ENCODE measurements at places on chromosomes 3 and 15.

GRCh38 chr3:43785551-43785950 lies 94.8 kb downstream of the ABHD5 start:
- DNase-seq = no peak

- no peak for DNase-seq
Measured at GRCh38 chr3:85781806-85782205, 823.0 kb downstream of the CADM2 start.

DNA sequence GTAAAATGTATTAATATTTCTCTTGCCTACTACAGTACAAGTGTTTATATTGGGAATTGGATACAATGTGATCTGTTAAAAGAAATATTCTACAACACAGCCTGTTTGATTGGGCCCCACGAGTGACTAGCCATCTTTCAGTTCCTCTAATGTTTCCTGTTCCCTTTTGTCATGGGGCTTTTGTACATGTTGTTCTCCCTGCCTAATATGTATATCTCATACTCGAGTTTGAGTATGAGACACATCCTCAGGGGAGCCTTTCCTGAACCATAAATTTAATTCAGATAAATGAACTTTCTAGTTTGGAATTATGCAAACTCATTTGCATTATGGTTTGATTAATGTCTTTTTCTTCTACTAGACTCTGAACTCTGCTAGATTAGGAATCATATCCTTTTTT lies 65.5 kb downstream of the MEF2A start:
- no peak for DNase-seq

DNA sequence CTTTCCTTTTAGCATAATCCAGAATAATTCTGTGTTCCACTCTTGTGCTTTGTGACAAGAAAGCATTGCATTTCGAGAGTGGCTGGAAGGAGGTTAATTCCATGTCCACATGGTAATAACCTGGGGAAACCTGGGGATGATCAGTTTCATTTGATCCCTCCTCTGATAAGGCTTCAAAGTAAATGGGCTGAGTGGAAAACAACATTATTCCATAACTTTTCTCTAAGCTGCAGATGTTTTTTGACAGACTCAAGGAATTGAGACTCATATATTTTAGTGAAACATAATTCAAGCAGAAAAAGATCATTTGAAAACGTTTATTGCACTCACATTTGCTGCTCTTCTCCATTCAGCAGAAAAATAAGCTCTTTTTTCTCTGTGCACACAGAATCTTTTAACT lies 44.6 kb downstream of the ROBO2 start:
- no peak for DNase-seq

DNA sequence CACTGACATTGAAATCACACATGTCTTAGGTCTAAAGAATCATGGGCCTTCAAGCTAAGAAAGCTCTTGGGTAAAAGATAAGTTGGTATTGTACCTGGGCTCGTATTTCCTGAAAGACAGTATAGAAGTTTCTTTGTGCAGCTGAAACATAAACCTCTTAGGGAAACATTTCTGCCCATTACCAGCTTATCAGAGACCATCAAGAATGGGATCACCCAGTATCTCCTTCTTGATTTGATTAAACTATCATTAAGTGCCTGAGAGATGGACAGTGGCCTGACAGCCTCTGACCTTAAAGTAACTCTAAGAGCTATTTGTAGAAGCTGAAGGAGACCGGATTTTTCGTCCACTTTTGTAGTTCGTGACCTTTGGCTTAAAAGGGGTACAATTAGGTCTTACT lies 265.3 kb downstream of the ERC2 start:
- DNase-seq = no peak

DNA sequence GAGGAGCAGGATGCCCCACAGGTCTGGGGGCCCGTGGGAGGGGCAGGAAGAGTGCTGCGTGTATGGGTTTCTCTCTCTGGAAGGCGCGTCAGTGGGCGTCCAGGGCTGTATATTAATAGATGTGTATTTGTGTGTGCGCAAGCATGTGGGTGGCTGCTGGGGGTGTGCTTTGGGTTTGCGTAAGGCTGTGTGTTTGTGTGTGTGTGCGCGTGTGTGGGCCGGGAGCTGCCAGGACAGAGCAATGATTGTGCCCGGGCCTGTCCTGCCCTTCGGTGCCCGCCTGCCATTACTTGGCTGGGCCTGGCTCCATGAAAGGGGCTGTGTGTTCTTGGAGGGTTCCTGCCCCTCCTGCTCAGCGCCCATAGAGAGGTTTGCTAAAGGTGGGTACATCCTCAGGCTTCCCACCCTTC lies 16.3 kb downstream of the CSPG4 start:
- DNase-seq = no peak

DNA sequence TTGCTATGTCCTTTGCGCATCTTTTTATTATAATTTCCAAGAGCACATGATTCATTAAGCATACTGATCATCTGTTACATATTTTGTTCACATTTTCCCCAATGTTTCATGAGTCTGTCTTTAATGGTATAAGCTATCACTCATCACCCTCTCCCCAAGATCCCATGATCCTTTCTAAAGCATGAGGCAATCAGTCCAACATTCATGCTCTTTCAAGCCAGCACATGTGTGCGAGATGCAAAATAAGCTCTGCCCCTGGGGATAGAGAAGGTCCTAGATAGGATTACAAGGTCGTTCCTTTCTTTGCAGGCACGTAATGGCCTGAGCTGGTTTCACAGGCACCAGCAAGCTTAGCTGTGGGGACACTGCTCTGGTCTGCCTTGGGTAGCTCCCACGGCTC lies 32.2 kb upstream of the B3GNT5 start:
- no peak for DNase-seq

GRCh38 chr15:71249986-71250385 lies 134.7 kb downstream of the THSD4 start:
- no peak for DNase-seq

DNA sequence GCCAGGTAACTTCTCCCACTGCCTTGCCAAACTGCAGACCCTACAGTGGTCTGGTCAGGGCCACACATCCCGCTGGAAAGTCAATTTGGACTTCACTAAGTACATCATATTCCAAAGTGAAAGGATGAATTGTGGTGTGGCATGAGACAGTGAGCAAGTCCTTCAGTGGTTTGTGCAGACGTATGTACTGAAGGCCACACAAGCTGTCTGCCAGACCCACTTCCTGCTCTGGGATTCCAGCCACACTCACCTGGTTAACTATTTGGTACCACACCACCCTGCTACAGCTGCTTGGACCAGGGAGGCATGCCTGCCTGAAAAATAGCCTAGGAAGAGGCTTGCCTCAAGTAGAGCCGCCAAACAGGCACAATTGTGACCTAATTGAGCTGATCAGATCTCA lies 94.1 kb upstream of the STRIT1 start:
- DNase-seq = no peak

GRCh38 chr15:57354436-57355123 lies 21.7 kb upstream of the CGNL1 start:
- DNase-seq = no peak

- no peak for DNase-seq
Measured at GRCh38 chr3:122409446-122409845, 6.4 kb downstream of the WDR5B start.

- no peak for DNase-seq
Measured at GRCh38 chr3:39106281-39106811, 1.1 kb downstream of the GORASP1 start.

DNA sequence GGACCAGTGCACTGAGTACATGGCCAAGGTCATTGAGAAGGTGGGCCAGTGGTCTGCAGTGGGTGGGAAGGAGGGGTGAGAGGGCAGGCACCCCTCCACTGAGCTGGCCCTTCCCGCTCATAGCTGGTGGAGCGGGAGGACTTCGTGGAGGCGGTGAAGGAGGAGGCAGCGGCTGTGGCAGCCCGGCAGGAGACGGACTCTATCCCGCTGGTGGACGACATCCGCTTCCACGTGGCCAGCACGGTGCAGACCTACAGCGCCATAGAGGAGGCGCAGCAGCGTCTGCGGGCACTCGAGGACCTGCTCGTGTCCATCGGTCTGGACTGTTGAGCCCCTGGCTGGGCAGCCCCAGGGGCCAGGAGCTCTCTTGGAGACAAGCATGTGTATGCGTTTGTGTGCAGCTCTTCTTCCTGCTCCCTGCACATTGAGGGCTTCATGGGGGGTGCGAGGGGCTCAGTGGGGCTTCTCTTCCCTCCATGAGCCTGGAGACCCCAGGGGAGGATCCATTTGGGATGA lies 7.5 kb downstream of the ABTB1 start:
- no peak for DNase-seq

- DNase-seq = no peak
Measured at GRCh38 chr3:99866261-99866761, 48.6 kb downstream of the CMSS1 start.

DNA sequence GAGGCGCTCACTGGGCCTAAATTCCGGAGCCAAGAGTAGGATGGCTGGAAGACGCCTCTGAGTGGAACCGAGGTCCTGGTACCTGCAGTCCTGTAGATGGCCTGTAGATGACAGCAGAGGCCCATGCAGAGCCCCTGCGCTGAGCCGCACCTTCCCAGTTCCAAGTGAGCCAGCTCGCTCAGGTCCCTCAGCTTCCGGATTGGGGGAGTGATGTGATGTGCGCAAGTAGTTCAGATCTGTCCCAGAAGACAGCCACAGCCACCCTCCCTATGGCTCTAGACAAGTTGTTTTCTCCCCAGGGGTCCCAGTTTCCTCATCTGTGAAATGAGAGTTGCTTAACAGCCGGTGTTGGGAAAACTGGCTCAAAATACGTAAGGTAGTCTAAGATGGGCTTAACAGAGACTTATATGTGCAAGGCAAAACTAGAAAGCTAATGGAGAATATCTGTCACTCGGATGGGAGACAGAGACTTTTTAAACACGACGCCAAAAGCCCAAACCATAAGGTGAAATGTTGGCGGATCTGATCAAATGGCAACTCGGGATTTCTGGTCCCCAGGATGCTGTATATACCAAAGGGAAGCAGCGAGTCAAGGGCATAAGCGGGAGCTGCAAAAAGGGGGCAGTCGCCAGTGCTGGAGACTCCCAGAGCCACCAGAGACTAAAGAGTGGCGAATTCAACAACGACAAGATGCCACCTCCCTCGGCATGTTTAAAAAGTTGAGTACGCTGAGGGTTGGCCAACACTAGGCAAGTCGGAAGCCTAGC lies 765 bp upstream of the MAPKAPK3 start:
- peak; percentile 71 for DNase-seq

- no peak for DNase-seq
Measured at GRCh38 chr3:114428044-114428595, 134.3 kb downstream of the TIGIT start.

DNA sequence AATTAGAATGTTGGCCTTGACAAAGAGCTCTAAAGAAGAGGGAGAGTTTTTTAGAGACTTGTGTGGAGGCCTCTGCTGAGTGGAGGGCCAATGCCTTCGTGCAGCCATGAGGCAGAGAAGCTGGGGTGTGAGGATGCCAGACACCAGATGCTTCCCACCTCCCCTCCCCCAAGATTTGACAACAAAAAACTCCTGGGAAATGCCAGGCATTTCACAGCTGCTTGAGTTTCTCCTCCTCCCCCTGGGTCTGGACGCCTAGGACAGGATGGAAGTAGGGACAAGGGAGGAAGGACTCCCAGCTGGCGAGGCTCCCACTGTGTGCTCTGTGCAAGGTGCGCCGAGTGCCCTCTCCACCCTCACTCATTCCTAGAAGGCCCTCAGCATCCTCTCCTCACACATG lies 20.1 kb downstream of the TGM4 start:
- no peak for DNase-seq

DNA sequence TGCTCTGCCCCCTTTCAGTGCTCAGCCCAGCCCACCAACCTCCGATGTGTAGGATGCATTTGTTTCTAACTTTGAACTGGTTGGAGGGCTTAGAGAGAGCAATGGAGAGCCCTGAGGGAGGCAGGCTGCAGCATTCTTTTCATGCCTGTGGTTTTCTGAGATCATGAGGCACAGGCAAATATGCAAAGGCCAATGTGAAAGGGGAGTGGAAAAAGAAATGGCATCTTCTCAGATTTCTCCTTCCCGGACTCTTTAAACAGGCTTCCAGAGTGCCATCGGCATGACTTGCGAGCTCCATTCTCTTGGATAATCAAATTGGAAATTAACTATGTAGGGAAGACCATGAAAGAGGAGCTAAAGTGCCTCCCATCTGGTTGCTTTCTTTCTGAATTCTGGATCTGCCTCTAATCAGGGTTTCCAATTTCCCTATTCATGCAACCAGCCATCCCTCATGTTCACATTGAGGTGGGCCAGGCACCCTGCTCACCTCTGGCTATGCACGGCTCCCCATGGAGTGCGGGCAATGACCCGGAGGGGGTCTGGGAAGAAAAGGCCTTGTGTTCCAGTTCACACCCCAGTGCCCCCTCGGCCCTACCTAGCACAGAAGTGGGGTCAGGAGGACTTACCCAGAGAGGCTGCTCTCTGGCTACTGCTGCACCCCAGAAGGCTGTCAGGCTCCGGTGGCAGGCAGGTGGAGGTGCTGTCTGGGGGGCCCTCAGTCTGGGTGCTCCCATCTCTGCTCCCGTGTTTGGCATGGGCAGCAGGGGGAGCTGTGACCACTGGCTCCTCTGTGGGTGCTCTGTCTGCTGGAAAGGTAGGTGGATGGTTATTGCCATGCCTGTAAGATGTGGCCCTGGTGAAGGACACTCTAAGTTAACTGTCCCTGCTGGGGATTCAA lies 16.1 kb downstream of the AMOTL2 start:
- DNase-seq = no peak

DNA sequence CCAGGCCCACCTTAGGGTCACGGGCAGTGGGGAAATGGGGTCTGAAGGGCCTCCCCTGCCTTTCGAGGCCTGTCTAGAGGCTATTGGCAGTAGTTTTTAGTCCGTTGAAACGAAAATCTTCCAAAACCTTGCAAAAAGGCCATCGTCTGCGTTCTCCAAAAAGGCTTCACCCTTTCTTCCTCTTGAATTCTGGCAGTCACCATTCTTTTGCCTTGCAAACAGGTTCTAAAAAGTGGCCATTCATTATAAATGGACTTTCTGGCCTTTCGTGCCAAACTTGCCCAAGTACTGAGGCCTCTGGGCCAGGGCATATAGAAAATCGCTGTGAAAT lies 367 bp upstream of the TARS3 start:
- DNase-seq = no peak

GRCh38 chr3:121748680-121749275 lies 763 bp downstream of the GOLGB1 start:
- no peak for DNase-seq

DNA sequence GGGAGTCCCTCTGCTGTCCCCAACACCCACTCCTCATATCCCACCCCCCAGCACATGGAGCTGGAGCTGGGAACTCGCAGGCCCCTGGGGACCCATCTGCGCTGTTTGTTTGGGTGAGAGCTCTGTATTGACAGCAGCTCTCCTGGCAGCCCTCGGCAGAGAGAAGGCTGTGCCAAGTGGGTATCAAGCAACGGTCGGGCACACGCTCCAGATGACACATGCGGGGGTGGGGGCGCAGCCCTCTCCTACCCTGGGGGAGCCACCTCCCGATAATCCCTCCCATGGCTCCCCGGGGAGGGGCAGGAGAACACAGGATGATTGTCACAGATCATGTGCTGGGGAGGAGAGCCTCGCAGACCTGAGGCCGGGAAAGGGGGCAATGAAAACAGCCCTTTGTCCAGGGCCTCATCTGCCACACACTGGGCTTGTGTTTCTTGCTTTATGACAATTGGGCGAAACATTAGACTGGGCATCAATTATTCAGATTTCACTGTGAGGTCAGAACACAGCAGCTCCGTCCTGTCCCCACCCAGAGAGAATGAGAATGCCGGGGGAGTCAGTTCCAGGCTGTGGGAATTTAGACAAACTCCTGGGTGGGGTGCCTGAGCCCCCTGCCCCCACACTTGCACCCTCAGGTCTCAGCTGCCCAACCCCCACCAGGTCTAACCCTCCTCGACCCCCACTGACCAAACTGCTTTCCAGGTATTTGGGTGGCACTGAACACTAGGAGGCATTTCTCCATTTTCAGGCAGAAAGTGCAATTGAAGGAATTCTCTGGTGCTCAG lies 46.4 kb upstream of the KLF13 start:
- no peak for DNase-seq

- DNase-seq = peak; percentile 43
Measured at GRCh38 chr15:51736751-51737521, 519 bp downstream of the LYSMD2 start.

GRCh38 chr15:46961795-46962194 lies 755.5 kb upstream of the SEMA6D start:
- no peak for DNase-seq
